ENCODE measurements at places on chromosomes 4 and X.

DNA sequence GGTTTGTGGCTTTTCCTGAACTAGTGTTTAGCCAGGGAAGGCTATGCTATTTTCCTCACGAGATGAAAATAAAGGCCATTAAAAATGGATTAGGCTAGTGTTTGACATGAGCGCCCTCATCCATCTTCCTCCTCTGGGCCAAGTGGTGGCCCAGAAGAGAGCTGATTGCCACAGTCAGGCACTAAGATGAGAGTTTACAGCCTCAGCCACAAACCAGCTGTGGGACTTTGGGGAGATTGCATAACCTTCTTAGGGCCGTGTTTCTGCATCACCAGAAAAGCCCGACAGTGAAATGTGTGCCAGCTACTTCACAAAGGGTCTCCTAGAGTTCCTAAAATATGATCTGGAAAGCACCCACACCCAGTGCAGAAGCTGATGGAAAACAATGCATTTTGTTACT is 42.3 kb upstream of the LNX1 start:
- DNase-seq = no peak

GRCh38 chr4:89101256-89102161 is 9.8 kb upstream of the TIGD2 start:
- no peak for DNase-seq

DNA sequence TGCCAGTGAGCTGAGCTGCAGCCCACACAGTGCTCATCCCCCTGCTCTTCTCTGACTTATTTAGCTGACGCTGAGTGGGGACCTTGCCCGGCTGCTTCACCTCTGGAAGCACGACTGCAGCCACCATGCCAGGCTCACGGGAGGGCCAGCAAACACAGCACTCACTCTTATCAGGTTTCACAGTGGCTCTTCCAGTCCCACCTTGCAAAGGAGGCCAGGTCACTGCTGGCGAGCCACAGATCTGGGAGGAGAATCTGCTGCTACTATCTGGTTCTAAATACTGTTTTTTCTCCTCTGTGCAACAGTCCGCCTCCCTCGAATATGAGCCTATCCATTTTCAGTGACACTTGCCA is 6.7 kb upstream of the SPON2 start:
- no peak for DNase-seq

DNA sequence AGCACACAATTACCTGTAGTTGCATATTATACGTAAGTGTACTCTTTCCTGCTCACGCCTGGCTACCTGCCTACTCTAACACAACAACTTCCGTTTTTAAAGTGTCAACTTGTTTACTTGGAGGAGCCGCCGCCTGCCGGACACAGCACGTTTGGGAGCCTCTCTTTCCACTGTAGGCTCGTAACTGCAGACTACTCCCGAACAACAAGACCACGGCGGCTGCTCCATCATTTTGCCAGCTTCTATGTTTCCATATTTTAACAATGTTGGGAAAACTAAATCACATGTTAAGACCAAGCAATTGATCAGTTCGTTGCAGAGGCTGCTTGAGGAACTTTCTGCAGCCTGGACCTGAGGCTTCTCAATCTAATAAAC is 841 bp downstream of the MTNR1A start:
- no peak for DNase-seq

DNA sequence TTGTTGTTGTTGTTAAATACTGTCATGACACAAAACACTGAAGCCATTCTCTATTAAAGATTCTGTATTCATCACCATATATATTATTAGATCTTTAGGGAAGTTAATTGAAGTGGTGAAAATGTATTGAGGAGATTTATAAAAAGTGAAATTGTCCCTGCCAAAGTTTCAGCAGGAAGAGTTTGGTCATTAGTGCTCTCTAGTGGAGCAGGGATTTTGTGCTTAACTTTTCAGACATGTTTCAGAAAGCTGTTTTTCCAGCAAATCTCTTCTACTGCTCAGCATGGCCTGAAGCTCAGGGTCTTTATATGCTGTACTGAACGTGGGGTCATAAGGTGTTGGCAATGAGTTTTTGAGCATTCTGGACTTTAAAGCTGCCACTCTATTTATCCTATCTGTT is 36.7 kb upstream of the CXXC4 start:
- DNase-seq = no peak

GRCh38 chr4:27085396-27085795 is 224.8 kb downstream of the STIM2 start:
- no peak for DNase-seq

- no peak for DNase-seq
These were observed 476.2 kb downstream of the RAB28 start for GRCh38 chr4:13007802-13008470.

DNA sequence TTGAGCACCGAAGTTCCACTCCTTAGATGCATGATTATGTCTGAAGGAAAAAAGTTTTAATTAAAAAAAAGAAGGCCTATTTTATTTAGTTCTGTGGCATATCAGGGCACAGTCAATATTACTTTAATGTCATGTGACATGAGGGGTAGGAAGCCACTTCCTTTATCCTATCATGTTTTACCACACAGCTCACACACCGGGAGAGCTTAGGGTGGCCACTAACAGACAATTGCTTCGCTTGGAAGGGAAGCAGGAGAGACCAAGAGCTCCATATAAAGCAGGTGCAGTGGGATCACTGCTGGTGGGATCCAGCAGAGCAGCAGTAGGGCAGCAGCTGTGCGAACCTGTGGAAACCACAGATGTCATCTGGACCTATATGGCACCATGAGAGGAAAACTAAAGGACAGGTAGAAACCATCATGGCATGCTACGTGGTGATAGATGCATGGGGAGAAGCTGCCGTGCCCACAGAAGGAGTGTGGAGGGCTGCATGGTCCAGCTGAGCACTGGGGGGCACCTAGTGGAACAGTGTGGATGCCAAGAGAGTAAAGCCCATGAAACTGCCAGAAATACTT is 52.0 kb downstream of the DTHD1 start:
- DNase-seq = no peak

GRCh38 chr4:83364312-83364711 is 29.7 kb upstream of the HPSE start:
- no peak for DNase-seq

GRCh38 chrX:124346117-124346876 is at the start of gene SH2D1A:
SH2D1A (plus strand) TSS chrX:124346563; CDS start chrX:124346643, 80 bp downstream.
- DNase-seq = no peak

GRCh38 chr4:114187592-114187991 is 208.1 kb upstream of the ARSJ start:
- no peak for DNase-seq

- no peak for DNase-seq
These were observed 125.6 kb downstream of the ARSF start for GRCh38 chrX:3166670-3167455.

DNA sequence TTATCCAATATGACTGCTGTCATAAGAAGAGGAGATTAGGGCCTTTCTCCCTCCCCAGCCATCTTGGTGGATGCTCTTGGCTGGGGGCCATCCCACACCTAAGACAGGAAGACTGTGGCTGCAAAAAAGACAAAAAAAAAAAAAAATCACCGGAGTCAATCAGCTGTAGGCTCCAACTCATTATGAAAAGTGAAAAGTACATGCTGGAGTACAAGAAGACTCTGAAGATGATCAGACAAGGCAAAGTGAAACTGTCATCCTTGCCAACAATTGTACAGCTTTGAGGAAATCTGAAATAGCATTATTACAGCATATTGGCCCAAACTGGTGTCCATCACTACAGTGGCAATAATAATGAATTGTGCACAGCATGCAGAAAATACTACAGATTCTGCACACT is 5.2 kb downstream of the EGFL6 start:
- DNase-seq = no peak
